IMR-90 (cell line): ENCODE measurements at places on chromosomes 12 and 14. TPM values are rescaled to one million over a fixed set of nuclear protein-coding genes. Genes with fewer than 3 reads are reported as not detected.

The MFAP5 gene
- total RNA-seq = 0.56 and 0.90 TPM in 2 replicates

The TRHDE gene
- total RNA-seq = 65.1 and 97.8 TPM in 2 replicates

The PRH2 gene
- 0.28 TPM in 1 of 2 replicates, not detected in the other for total RNA-seq

The GPR137C gene
- 0.72 and 1.4 TPM in 2 replicates for total RNA-seq

The KCNJ8 gene
- total RNA-seq = 13.9 and 15.8 TPM in 2 replicates

The LYZ gene
- not detected in 2 replicates for total RNA-seq
